Ovary (tissue), 10 donors: ENCODE measurements at places on chromosomes 7 and 10. TPM values are rescaled to one million over a fixed set of nuclear protein-coding genes. Genes with fewer than 3 reads are reported as not detected.

DNA sequence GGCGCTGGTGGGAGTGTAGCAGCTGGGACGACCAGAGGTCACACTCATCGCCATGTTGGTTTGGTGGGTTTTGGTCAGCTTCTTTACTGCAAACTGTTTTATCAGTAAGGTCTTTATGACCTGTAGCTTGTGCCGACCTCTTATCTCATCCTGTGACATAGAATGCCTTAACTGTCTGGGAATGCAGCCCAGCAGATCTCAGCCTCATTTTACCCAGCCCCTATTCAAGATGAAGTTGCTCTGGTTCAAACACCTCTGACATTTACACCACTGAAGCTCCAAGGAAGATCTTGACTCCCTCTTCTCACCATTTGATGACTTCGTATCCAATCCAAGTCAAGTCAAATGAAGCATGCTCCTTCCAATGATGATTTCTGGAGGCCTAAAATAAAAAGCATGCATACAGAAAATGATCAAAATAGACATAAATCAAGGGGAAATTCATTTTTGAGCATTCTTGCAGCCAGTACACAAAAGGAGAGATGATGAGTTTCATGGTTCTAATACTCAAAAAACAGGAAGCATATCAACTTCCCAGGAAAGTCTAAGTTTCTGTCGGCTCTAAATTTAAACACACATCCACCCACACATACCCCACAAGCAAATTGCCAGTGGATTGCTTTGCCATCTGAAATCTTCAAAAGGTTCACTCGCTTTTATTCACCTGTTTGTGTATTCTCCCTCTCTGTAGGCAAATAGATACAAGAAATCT, 2.4 kb upstream of the PSMG3 start:
- H3K4me3 ChIP-seq = no peak overlapping the region
- H3K36me3 ChIP-seq = no peaks in the 10 kb centered on the region
- H3K4me1 ChIP-seq = peaks cover 7% of the 10 kb centered on the region
- H3K27me3 ChIP-seq = no peaks in the 10 kb centered on the region
- H3K27ac ChIP-seq = no peak overlapping the region

DNA sequence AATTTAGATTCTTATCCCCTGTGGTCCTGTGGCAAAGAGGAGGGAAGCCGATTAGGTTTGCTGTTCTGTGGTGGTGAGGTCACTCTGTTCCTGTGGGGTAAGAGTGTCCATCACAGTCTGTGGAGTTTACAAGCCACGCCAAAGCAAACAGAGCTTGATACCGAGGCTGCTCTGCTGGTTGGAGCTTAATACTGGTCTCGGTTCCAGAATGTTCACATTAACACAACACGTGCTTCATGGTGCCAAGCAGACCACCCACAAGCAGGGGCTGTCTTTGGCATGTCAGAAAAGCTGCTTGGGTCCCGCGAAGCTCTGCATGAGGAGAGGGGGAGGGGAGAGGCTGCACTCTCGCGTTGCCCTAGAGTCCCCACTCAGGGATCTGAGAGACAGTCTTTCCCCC, 47.5 kb downstream of the DNAJB6 start:
- DNase-seq = no peak
- H3K36me3 ChIP-seq = no peaks in the 10 kb centered on the region
- H3K27ac ChIP-seq = no peak overlapping the region
- no peaks in the 10 kb centered on the region for H3K27me3 ChIP-seq
- H3K4me3 ChIP-seq = no peak overlapping the region

DNA sequence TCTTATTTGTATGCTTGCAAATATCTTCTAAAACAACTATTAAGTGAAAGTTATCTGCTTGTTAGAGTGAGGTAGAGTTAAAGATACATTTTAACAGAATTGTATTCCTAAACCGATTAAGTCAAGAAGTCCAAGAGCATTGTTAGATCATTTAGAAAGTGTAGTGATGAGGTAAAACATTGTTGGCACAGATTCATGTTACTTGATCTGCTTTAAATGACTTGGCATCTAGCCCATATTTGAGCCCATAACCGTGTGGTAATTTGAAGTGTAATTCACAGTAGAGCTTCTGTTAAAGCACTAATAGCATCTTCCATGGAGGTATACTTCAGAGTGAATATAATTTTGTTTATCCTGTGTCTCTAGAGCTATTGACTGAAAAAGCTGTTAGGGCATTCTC, 62.1 kb downstream of the PTEN start:
- H3K4me1 ChIP-seq = peaks cover 10% of the 10 kb centered on the region
- no peaks in the 10 kb centered on the region for H3K27me3 ChIP-seq
- H3K36me3 ChIP-seq = no peaks in the 10 kb centered on the region
- H3K27ac ChIP-seq = no peak overlapping the region

DNA sequence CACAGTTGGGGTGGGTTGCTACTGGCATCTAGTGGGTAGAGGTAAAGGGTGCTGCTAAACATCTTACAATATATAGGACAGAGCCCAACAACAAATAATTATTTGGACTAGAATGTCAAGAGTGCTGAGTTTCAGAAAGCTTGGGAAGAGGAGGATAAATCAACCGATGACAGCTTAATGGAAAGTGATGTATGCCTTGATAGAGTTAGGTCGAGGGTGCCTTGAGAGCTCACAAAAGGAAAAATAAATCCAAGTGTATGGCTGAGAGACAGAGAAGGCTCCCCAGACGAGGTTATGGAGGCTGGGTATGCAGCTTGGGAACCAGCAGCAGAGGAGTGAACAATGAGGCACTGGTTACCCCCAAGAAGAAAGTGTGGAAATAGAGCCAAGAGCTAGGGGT, 211.1 kb downstream of the HDAC9 start:
- H3K27ac ChIP-seq = no peak overlapping the region
- H3K4me1 ChIP-seq = no peaks in the 10 kb centered on the region
- no peak overlapping the region for H3K4me3 ChIP-seq
- H3K36me3 ChIP-seq = no peaks in the 10 kb centered on the region
- no peaks in the 10 kb centered on the region for H3K27me3 ChIP-seq

GRCh38 chr7:128939075-128939860, 1.5 kb downstream of the IRF5 start:
- H3K27me3 ChIP-seq = no peaks in the 10 kb centered on the region
- no peak for DNase-seq
- H3K36me3 ChIP-seq = no peaks in the 10 kb centered on the region
- no peak overlapping the region for H3K27ac ChIP-seq

DNA sequence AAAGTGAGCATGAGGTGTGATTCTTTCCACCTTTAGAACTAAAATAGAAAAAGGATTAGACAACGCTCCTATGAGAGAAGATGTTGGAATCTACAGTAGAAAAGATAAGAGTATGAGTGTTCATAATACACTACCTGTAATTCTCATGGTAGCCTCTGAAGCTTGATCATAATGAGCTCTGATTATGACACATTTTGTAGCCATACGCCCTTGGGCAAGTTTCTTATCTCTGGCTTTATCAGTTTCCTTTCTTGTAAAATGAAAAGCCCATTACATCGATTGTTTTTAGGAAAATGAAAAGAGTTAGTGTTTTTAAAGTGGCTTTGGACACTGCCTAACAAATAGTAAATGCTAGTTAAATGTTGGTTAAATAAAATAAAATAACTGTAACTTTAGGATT, 22.4 kb upstream of the PRSS58 start:
- H3K4me3 ChIP-seq = no peak overlapping the region
- DNase-seq = no peak
- H3K27ac ChIP-seq = no peak overlapping the region
- no peaks in the 10 kb centered on the region for H3K27me3 ChIP-seq
- H3K36me3 ChIP-seq = no peaks in the 10 kb centered on the region

DNA sequence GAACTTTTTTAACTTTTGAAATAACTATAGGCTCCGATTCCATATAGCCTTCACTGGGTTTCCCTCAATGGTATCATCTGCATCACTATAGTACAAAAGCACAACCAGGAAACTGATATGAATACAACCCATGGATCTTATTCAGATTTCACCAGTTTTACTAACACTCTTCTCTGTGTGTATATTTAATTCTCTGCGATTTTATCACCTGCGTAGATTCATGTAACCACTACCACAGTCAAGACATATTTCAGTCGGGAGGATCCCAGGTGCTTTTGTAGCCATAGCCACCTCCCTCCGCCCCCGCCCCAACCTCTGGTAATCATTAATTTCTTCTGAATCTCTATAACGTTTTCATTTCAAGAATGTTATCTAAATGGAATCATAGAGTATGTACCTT, 82.8 kb upstream of the C7orf33 start:
- no peaks in the 10 kb centered on the region for H3K27me3 ChIP-seq
- H3K27ac ChIP-seq = no peak overlapping the region
- no peaks in the 10 kb centered on the region for H3K36me3 ChIP-seq
- no peak overlapping the region for H3K4me3 ChIP-seq

DNA sequence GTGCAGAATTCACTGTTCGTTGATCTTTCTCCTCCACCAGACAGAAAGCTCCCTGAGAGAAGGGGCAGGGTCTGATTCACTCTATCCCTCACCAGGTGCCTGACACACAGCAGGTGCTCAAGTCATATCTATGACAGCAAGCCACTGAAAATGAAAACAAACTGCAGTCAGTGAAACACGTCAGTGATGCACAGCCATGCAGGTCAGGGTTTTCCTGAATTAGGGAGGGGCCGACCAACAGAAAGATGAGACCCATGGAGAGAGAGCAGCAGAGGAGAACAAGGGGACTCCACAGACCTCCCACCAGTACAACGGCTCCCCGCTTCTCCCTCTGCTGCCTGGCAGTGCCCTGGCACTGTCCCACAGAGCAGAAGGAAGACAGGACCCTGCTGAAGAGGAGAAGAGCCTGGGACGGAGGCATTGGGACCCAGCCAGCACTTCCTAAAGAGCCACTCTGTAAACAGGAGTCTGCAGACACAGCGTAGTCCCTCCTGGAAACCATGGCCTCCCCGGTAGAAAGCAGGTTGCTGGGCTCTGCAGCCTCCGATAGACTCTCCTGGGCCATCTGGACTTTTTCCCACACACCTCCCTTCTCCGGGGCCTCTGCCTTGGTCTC, 50.3 kb downstream of the FAM53B start:
- H3K4me3 ChIP-seq = no peak overlapping the region
- no peaks in the 10 kb centered on the region for H3K27me3 ChIP-seq
- no peak for DNase-seq
- peaks cover 16% of the 10 kb centered on the region for H3K4me1 ChIP-seq

DNA sequence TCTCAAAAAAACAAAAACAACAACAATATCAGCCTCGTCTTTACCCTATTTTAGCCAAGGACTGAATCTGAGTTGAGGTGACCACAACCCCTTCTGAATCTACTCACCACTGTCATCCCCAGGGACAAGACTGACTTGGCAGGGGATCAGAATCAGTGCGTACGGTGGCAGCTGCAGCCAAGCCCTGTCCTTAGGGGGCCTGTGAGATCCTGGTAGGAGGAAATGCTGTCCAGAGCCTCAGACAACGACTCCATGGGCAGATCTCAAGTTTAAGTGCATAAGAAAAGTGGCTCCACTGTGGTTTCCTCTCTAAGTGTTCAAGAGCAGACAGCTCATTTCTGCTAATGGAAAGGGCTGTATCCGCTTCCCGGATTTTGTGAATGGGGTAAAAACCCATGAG, 22.4 kb upstream of the CYTH3 start:
- no peak overlapping the region for H3K27ac ChIP-seq
- H3K27me3 ChIP-seq = no peaks in the 10 kb centered on the region
- H3K36me3 ChIP-seq = no peaks in the 10 kb centered on the region
- no peaks in the 10 kb centered on the region for H3K4me1 ChIP-seq
- H3K4me3 ChIP-seq = no peak overlapping the region

DNA sequence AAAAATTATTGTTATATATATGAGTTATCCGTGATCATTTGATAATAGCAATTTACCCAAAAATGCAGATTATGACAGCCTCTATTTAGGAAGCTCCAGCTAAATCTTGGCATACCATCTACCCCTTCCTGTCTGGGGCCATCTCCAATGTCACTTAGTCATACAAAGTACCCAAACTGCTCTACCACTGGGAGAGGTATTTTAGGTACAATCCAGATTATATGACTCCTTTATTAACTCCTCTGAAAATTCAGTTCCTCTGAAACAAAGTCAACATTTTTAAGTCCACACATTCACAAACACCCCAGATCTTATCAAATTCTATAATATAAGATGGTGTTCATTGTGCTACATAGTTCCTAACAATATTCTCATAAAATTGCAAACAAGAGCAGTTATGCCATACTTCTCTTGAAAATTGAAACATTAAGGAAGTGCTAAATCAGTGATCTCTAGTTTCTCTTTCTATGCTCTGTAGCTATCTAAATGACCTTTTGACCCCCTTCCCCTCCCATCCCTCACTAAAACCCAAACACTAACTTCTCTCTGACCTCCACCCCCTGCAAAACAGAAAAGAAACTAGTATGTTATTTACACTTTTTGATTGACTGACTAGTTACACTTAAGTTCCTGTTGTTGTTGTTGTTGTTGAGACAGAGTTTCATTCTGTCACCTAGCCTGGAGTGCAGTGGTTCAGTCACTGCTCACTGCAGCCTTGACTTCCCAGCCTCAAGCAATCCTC, 16.4 kb downstream of the HOXA1 start:
- no peaks in the 10 kb centered on the region for H3K4me1 ChIP-seq
- no peaks in the 10 kb centered on the region for H3K27me3 ChIP-seq
- H3K36me3 ChIP-seq = no peaks in the 10 kb centered on the region
- no peak overlapping the region for H3K4me3 ChIP-seq
- H3K27ac ChIP-seq = no peak overlapping the region

DNA sequence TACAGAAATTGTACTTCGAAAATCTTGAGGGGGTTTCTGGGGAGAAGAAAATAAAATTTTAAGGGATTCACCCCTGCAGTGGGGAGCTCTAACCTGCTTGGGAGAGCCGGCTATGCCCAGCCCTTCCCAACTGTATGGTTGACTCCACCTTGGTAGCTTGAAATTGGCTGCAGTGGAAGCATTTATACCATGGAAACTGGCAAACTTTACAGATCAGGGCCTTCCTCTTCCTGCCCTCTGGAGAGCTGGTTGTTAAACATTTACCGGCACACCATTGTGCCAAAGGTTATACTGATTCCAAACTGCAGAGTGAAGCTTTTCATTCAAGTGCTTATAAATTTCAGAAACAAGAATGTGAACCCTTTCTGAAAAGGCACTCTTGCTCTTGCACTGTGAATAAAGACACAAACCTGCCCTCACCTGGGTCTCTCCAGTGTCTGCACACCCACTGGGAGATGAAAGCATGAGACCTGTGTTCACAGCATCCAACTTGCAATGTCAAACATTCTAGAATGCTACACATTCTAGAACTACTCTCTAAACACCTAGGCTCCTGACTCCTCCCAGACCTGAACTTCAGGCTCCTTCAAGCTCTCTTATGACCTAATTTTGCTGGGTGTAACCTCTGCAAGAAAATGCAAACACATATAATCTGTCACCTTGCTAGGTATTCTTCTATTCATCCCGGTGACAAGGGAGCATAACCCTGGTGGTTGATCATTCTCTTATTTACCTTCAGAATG, 44.7 kb downstream of the ABLIM1 start:
- H3K4me3 ChIP-seq = no peak overlapping the region
- DNase-seq = no peak
- no peak overlapping the region for H3K27ac ChIP-seq
- no peaks in the 10 kb centered on the region for H3K36me3 ChIP-seq
- H3K27me3 ChIP-seq = no peaks in the 10 kb centered on the region

Gene RARRES2
- total RNA-seq = 569 TPM

Gene ZNF365
- total RNA-seq = 0.20 TPM

Gene AKR1C4
- total RNA-seq = not detected

Gene HMX3
- total RNA-seq = not detected

Gene SFRP4
- 52.9 TPM for total RNA-seq

Gene CCDC172
- not detected for total RNA-seq
